Myocyte (in vitro differentiated cells): ENCODE measurements at places on chromosomes 4 and X. TPM values are rescaled to one million over a fixed set of nuclear protein-coding genes. Genes with fewer than 3 reads are reported as not detected.

TCEAL3 gene
- total RNA-seq, result 34.0 and 36.5 TPM in 2 replicates

ETDA gene
- not detected in 2 replicates for total RNA-seq

RBM46 gene
- not detected in 2 replicates for total RNA-seq

TET2 gene
- total RNA-seq, result 15.1 and 18.6 TPM in 2 replicates

MAGEC3 gene
- not detected in 2 replicates for total RNA-seq

HPGD gene
- total RNA-seq, result 0.45 TPM in 1 of 2 replicates, not detected in the other

CENPVL2 gene
- 0.24 TPM in 1 of 2 replicates, not detected in the other for total RNA-seq

MRFAP1 gene
- 122 and 128 TPM in 2 replicates for total RNA-seq

CFAP99 gene
- total RNA-seq, result not detected in 2 replicates

MAGEA12 gene
- not detected in 2 replicates for total RNA-seq

QRFPR gene
- not detected in 2 replicates for total RNA-seq

PAPSS1 gene
- total RNA-seq, result 53.0 and 56.0 TPM in 2 replicates

LEF1 gene
- total RNA-seq, result 3.0 and 7.3 TPM in 2 replicates

CTSO gene
- 29.4 and 32.9 TPM in 2 replicates for total RNA-seq

SCLT1 gene
- 5.2 and 7.4 TPM in 2 replicates for total RNA-seq

OTC gene
- not detected in 2 replicates for total RNA-seq

NMU gene
- total RNA-seq, result not detected in 2 replicates

ANTXR2 gene
- total RNA-seq, result 155 and 187 TPM in 2 replicates

ACE2 gene
- not detected in 2 replicates for total RNA-seq

ATP2B3 gene
- 0.40 and 0.57 TPM in 2 replicates for total RNA-seq

AFP gene
- total RNA-seq, result 1.1 TPM in 1 of 2 replicates, not detected in the other

FAM9B gene
- total RNA-seq, result 0.13 TPM in 1 of 2 replicates, not detected in the other

ERAS gene
- total RNA-seq, result not detected in 2 replicates

PRRG1 gene
- 18.1 and 35.9 TPM in 2 replicates for total RNA-seq

FRG2 gene
- total RNA-seq, result not detected in 2 replicates

SOWAHB gene
- 0.05 TPM in 1 of 2 replicates, not detected in the other for total RNA-seq

CEP44 gene
- total RNA-seq, result 13.3 and 14.8 TPM in 2 replicates

MGARP gene
- 0.31 and 0.45 TPM in 2 replicates for total RNA-seq
